ENCODE measurements at places on chromosomes 16 and 17.

GRCh38 chr17:52824542-52824941 lies 666.0 kb upstream of the CA10 start:
- DNase-seq: no peak

DNA sequence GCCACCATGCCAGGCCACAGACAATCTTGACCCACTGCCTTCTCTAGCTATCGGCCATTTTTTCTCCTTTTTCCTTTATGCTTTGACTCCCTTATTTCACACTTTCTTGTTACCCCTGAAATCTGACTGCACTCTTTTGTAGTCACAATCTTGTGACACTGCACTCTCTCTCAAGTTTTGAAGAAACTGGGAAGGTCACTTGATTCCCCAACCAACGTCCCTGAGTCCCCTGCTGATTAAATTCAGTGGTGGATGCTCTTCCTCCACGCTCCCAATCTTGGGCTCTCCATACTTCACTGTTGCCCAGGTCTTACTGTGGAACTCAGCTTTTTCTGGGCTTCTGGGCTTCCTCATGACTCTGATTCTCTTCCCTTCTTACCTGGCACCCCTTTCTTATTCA lies 33.9 kb downstream of the PECAM1 start:
- DNase-seq: no peak

- no peak for DNase-seq
These were observed 200.4 kb upstream of the N4BP1 start for GRCh38 chr16:48810436-48810802.

- DNase-seq: no peak
These were observed 56.4 kb upstream of the IRX3 start for GRCh38 chr16:54342966-54343365.

DNA sequence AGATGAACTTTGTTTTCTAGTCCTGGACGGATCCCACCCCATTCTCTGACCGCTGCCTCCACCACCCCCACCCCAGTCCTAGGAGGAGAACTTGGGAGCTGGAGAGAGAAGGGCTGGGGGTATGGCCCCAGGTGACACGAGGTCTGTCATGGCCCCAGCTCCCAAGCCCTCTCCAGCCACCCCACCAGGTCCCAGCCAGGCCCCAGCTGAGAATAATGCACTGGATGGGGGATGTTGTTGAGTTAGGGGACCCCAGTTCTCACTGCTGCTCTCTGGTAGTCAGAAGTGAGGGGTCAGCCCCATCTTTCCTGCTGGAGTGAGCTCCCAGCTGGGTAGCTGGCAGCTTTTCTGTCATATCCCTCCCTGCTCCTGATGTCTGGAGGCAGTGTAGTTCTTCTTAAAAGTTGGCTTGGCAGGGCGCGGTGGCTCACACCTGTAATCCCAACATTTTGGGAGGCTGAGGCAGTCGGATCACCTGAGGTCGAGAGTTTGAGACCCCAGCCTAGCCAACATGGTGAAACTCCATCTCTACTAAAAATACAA lies 4.6 kb upstream of the COL1A1 start:
- no peak for DNase-seq

- DNase-seq: no peak
These were observed 48.2 kb upstream of the STH start for GRCh38 chr17:45950888-45951287.

DNA sequence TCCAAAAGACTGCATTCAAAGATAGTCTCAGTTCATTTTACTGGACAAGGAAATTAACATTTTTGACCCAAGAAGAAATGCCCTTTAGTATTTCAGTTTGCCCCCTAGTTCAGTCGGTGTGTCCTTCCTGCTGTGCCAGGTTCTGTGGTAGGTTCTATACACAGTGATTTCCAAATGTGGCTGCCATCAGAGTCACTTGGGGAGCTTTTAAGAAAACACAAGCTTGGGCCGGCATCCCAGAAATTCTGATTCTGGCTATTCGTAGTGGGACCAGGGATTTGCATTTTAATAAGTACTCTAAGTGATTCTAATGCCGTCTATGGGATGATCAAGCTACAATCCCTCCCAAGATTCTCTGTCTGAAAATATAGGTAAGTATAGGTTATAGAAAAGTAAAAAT lies 10.2 kb downstream of the RSPRY1 start:
- DNase-seq: no peak

DNA sequence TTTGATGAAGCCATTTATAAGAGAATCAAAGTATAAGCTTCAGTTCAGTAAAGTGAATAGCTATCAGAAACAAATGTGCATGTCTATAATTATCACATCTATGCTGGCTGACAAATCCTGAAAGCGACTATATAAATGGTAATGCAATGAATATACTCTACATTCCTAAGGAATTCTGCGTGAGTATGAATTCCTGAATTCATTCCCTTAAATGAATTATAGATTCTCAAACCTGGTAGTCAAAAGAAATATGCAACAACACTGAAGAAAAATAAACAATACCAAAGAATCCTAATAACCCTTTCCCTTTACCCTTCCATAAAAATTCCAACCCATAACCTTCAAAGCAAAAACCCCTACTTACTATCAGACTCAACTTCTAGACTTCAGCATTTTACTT lies 416.6 kb upstream of the PMFBP1 start:
- DNase-seq: no peak

- no peak for DNase-seq
These were observed 218.7 kb downstream of the SHISA9 start for GRCh38 chr16:13120091-13120490.

DNA sequence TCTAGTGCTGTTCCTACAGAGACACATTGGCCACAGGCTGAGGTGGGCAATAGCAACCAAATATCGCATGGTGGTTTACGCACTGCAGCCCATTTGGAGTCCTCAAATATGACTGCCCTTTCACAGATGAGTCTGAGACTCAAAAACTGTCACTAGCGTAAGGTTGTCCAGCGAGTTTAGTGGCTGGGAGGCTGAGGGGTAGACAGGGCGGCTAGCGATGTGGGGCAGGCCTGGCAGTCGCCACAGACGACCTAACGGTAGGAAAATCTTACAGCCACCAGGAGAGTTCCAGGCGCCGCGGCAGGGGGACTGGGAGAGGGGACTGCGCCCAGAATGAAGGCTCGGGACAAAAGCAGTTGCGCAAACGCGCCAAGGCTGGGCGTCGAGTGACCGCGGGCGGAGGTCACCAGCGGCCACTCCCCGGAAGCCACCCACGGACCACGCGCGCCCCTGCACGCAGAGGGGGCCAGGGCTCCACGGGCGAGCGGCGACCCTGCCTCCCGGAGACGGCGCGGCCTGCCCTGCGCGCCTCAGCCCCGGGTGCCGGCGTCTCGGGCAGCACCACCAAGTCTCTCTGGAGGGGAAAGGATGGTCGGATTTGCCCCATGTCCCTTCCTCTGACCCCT lies 699 bp upstream of the MAP1LC3B start:
- DNase-seq: no peak

GRCh38 chr17:70987867-70988340 lies 818.6 kb downstream of the KCNJ2 start:
- no peak for DNase-seq

- DNase-seq: no peak
These were observed 8.6 kb upstream of the PGS1 start for GRCh38 chr17:78369791-78370381.

DNA sequence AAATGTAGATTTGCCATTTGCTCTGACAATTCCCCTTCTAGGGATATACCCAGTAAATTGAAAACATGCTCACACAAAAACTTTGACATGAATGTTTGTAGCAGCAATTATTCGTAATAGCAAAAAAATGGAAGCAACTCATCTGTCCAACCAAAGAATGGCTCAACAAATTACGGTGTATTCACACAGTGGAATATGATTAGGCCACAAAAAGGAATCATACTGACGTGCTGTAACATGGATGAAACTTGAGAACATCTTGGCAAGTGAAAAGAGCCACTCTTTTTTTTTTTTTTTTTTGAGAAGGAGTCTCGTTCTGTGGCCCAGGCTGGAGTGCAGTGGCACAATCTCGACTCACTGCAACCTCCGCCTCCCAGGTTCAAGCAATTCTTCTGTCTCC lies 24.1 kb upstream of the SPNS3 start:
- DNase-seq: no peak

GRCh38 chr16:3182608-3183444 lies 5.2 kb upstream of the OR1F1 start:
- DNase-seq: no peak

DNA sequence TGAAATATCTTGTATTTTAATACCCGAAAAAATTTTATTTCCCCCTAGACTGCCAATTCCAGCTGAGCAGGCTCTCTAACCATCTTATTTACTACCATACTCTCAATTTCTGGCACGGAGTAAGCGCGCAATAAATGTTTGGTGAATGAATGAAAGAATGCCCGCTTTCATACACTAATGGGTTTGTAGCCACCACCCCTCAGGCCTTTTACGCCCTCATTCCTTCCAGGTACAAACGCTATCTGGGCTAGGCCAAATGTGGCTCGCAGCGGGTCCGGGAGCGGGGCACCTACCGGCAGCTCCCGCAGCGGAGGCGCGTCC lies 536 bp upstream of the PLD2 start:
- DNase-seq: no peak

GRCh38 chr17:49694847-49695697 lies 12.7 kb downstream of the SLC35B1 start:
- DNase-seq: peak; percentile 73

DNA sequence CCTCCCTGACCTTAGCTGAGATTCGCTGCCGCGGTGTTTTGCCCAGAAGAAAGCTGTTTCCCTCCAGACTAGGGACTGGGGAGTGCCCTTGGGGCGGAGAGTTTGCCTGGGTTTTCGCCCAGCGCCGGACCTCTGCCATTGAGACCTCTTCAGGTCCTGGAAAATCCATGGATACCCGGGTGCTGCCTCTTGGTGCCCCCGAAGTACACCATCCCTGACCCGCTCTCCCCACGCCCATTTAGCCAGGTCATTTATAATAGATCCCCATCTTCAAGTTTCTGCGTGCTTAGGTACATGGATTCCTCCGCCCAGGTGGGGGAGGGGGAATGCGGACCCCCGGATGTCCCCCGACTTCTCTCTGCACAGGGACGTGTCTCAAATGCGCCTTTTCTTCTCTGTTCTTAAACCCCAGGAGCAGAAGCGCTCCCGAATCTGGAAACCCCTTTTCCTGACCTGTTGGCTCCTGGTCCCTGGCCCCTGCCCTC lies 15.0 kb upstream of the CBX8 start:
- DNase-seq: no peak

DNA sequence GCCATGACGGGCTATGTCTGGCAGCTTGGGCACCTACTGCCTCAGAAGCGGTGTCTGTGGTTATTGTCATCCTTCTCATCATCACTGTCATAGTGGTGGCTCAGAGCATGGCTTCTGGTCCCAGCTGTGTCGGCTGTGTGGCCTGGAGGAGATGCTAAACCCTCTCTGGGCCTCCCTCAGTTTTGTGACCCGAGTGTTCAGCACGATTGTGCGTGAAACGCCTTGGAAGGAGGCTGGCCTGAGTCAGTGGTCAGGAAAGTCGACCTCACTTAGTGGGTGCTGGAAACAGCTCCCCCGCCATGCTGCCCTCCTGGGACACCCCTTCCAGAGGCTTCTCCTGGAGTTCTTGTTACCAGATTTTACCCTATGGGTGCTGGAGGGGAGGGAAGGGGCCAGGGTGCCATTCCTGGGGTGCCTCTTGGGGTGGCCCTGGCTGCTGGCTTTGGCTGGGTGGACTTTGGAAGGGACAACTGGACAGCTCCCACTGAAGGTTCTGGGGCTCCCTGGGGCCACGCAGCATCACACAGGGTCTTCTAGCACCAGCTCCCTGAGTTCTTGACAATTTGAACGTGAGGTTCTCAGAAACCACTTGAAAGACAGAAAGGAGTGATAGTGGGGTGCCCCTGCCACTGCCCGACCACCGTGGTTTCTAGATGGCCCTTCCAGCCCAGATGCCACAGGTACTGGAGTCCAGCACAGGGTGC lies 226.5 kb upstream of the GSE1 start:
- no peak for DNase-seq

- DNase-seq: no peak
These were observed 3.8 kb downstream of the ZNF385C start for GRCh38 chr17:42094375-42095069.

- DNase-seq: no peak
These were observed 572 bp downstream of the FAM171A2 start for GRCh38 chr17:44362949-44363612.

DNA sequence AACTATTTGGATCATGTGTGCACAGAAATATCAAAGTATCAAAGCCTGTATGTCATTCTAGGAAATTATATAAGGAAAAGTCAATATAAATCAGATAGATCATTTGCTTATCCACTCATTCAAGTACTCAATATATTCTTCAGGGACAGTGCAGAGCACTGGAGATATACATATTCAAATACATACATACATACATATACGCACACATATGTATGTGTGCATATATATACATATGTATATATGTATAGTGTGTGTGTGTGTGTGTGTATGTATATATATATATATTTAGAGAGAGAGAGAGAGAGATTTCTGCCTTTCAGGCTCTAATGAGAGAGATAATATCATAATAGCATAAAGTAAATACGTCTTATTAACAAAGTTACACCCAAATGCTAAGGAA lies 169.2 kb downstream of the PMP22 start:
- no peak for DNase-seq

DNA sequence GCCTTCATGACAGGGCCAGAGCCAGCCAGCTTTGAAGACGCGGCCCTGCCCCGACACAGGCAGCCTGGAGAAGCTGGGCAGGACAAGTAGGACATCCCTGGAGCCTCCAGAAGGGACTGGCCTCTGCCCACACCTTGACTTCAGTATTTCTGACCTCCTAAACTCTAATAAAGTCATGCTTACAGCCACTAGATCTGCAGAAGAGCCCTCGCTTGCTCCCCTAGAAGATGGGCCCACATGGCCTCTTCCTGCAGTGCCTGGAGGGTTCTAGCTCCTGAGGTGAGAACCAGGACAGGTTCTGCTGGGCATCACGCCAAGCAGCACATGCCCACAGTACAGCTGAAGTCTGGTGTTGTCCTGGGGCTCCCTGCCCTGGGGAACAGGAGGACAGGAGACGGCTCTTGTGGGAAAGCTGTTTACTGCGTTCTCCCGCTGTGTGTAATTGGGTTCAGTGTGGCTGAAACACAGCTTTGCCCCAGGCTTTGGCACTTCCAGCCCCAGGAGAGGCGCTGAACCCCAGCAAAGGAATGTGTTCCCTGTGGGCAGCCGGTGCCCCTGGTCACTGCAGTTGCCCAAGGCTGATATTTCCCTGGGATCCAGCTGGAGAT lies 2.6 kb downstream of the APRT start:
- DNase-seq: no peak

- no peak for DNase-seq
These were observed 69.5 kb downstream of the SREBF1 start for GRCh38 chr17:17767154-17767869.

- no peak for DNase-seq
These were observed 55.6 kb downstream of the CYLD start for GRCh38 chr16:50797456-50797855.

Measured in CD4-positive, alpha-beta T cell treated with Interleukin-15 for 4 hours (primary cell).